AG09309 (cell line): ENCODE measurements at places on chromosomes 1 and 21.

DNA sequence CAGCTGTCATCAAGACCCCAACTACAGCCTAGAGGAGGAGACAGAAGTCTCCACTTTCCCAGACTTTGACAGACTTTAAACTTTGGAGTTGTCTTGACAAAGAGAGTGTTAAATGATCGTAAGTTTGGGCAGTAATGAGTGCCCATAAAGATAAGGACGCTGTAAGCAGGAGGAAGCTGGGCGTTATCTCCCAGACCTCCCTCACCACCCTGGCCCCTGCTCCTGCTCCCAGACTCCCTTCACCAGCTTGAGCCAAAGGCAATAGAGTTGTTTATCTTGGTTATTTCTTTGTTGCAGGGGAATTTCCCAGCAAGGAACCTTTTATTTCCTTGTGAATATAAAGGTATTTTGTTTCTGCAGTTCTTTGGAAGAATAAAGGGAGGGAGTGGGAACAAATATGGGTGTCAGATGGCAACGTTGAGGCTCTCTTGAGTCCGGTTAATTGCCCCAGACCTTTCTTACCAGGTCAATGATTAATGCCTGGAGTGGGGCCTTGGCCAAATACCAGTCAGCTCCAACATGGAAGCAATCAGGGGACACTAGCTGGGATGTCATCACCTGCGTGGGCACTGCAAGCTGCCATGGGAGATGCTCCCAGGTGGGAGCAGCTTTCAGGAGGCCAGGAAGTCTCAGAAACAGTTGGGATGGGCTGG is 4.4 kb downstream of the PIGR start:
- no peak for DNase-seq

DNA sequence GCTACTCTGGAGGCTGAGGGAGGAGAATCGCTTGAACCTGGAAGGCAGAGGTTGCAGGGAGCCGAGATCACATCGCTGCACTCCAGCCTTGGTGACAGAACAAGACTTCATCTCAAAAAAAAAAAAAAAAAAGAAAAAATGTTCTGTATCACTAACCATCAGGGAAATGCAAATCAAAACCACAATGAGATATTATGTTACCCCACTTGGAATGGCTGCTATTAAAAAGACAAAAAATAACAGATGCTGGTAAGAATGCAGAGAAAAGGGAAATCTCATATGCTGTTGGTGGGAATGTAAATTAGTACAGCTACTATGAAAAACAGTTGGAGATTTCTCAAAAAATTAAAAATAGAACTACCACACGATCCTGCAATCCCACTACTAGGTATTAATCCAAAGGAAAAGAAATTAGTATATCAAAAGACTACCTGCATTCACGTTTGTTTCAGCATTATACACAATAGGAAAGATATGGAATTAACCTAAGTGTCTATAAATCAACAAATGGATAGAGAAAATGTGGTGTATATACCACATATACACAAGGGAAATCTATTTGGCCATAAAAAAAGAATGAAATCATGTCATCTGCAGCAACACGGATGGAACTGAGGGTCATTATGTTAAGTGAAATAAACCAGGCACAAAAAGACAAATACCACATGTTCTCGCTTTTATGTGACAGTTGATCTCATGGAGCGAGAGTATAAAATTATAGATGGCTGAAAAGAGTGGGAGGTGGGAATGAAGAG is 62.6 kb downstream of the ABL2 start:
- no peak for DNase-seq

DNA sequence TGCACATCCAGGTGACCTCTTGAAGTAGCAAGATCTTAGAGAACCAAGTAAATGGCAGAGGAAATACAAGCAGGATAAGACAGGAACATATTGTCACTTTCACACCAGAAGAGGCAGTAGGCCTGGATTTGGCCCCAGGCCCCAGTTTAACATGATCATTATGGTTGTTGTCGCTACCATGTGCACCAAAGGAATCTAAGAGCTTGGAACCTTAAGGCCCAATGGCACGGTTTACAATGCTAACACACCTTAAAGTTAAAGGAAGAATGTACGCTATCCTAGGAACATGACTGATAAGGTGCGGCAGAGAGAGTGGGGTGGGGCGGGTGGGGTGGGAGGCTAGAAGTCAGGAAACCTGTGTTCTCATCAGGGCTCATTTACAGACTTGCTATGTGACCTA is 147.5 kb downstream of the ROR1 start:
- no peak for DNase-seq

GRCh38 chr1:211811126-211811525 is 19.4 kb downstream of the LPGAT1 start:
- DNase-seq, result no peak

- no peak for DNase-seq
These were observed 40.4 kb downstream of the KIAA0040 start for GRCh38 chr1:175152006-175152652.

GRCh38 chr1:88936760-88937342 is 45.5 kb upstream of the GTF2B start:
- no peak for DNase-seq

DNA sequence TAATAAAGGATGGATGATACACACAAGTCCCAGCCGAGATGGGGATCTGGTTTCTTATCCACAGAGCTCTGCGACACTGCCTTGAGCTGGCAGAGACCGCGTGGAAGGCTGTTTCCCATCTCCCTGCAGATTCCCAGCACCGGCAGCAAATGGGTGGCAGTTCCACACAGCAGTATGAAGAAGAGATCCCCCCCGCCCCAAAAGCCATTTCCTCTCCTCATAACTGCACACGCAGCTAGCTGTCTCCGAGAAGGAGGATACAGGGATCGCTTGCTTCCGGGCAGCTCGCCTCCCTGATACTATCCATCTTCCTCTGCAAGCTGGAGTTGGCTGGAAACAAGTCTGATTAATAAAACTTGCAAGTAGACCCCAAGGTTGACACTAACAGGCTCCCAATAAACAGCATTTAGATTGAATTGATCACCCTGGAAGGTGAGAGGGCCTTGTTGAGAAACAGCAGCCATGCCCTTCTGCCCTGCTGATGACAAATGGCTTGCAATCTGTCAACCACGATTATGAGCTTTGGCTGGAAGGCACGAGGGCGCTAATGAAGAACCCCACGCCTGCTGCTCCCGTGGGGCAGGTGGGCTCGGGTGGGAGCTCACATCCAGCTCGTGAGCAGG is 642.3 kb downstream of the AJAP1 start:
- no peak for DNase-seq

- DNase-seq, result no peak
These were observed 1.8 kb upstream of the SYT2 start for GRCh38 chr1:202711949-202712635.

DNA sequence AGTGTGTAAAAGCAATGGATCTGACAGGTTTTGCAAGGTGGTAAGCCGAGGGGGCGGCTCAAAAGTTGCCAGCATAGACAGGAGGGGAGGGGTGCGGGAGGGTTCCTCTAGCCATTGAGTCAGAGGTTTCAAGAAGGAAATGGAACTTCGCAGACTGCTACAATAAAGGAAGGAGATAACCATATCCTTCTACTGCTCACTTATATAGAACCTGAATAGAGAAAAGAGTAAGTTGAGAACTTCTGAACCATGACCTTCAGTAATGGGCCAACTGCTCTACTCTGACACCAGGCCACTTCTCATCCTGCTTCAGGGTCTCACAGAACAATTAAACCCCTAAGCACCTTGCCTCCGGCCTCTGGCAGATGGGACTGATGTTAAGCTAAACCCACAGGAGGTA is 26.3 kb upstream of the BCAR3 start:
- no peak for DNase-seq

DNA sequence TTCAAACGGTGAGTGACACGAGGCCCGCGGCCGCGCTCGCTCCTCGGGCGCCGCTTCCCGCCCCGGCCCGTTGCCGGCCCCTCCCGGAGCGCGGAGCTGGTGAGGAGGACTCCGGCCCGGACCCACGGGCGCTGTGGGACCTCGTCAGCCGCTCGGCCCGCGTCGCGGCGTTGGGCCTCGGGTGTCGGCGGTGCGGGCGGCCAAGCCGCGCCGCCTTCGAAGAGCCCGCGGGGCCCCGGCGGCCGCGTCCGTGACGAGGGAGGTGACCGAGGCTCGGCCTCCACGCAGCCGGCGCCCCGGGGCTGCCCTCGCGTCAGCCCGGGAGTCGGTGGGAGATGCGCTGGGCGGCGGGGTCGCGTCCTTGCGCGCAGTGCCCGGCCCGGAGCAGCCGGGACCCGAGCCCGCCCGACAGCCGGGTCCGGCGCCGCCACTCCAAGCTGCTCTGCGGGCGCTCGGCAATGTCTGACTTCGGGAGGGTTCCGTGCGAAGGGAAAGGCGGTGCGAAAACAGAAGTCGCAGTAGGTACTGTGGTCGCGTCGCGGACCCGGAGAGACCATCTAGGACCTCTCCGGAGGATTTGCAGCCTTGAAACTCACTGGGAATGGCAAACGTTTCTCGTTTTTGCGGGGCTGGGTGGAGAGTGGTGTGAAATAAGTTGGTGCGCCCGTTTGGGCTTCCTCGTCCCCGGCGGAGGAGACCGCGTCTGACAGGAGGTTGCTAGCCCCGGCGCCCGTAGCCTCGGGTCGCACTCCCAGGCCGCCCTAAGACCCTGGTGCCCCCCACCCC is 829 bp downstream of the SPEN start:
- no peak for DNase-seq

- DNase-seq, result no peak
These were observed 29.0 kb downstream of the WNT3A start for GRCh38 chr1:228035844-228036243.

DNA sequence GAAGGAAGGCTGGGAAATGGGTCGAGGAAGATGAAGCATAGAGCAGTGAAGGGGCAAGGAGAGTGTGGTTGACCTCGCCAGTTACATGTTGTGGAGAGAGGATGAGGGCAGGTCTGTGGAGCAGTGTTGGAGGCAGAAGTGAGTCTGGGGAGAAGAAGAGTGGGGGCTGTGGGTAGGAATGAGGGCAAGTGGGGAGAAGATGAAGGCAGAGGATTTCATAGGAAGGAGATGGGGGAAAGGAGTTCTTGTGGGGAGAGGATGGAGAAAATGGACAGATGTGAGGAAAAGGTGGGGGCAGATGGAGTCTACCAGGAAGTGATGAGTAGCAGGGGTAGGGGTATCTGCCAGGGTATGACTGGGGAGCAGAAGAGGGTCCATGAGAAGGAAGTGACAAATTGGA is 3.6 kb downstream of the ARMH1 start:
- no peak for DNase-seq

GRCh38 chr21:20511216-20511880 is 486.9 kb upstream of the NCAM2 start:
- no peak for DNase-seq

- no peak for DNase-seq
These were observed 204.2 kb upstream of the PLXNA2 start for GRCh38 chr1:208448425-208448824.

- no peak for DNase-seq
These were observed 4.2 kb upstream of the COL11A1 start for GRCh38 chr1:103112546-103112945.

DNA sequence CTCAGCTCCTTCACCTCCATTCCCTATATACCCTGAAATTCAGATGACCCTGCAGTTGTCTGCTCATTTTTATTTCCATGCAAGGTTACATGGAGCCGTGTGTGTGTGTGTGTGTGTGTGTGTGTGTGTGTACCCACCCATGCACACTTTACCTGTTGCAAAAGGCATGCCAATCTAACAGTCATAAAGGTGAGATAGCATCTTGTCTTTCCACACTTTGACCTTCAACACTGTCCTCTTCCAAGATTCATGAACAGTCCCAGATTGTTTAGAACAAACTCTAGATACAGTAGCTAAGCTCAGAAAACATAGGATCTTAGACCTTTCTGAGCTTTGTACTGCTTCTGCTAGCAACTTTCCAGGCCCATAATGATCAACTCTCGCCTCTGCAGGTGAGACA is 9.5 kb downstream of the LRRN2 start:
- DNase-seq, result no peak

DNA sequence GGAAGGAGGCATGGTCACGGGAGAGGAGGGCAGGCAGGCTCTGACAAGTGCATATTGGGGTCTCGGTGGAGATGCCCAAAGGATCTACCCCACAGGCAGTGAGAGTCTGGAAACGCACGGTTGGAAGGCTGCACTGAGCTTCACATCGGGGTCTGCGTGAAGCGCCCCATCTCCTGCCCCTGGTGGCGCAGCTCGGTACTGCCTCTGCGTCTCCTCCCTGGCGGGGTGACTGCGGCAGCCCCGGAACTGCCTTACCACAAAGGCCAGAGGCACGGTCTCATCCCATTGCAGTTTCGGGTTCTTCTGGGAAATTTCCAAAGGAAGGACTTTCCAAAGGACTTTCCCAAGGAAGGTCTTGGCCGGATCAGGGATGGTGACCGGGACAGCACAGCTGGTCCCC is 69.2 kb upstream of the AJAP1 start:
- no peak for DNase-seq

DNA sequence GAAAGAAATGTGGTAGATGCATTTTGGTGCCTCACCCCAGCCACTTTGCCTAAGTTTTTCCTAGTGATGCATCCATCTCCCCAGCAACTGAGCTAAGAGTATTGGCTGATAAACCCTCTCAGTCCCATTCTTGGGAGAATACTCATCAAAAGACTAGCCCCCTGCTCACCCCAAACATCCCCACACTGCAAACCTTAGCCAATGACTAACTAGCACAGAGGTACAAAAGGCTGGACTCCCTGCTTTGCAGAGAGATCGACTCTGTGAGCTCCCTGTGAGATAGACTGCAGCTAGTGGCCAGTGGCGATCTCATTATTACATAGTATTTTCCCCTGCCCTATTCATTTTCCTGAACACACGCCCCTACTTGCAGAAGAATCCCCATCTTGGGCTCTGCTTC is 155.3 kb downstream of the HHIPL2 start:
- DNase-seq, result no peak

- DNase-seq, result no peak
These were observed 75.7 kb downstream of the ENAH start for GRCh38 chr1:225577241-225577640.

DNA sequence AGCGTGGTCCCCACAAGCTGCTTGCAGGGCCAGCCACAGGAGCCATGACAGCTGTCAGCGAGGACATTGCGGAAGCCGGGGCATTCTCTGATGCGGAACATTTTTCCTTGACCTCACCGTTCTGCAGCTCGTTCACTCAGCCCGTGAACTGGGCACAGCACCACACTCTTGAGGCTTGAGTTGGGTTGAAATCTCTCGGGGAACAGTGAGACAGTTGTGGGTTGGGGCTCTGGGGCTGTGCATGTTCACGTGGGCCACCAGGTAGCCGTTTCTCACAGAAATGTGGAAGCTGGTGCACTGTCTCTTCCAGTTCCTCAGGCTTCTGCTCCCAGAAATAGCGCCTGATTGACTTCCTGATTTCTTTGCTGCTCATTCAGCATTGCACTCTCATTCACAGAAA is 69.8 kb downstream of the SPSB1 start:
- no peak for DNase-seq

- DNase-seq, result no peak
These were observed 72.1 kb downstream of the GREM2 start for GRCh38 chr1:240539769-240540414.

GRCh38 chr1:99217599-99217998 is 46.7 kb upstream of the PLPPR4 start:
- DNase-seq, result no peak

DNA sequence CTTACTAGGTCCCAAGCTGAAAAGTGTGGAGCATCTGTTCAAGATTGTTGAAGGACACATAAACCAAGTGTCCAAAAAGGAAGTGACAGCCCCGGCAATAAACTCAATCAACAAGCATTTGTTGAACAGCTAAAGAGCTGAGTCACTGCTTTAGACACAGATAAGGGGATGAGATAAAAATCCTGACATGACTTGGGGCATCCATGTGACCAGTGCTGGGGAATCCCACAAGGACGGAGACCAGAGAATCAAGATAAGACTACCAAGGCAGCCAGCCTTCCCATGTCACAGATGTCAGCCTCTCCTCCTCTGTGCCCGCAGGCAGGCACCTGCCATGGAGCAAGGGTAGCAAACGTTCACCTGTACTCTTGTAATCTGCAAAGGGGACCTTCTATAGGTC is 118.6 kb upstream of the KAZN start:
- DNase-seq, result no peak
